ENCODE measurements at places on chromosomes 2 and 18.

DNA sequence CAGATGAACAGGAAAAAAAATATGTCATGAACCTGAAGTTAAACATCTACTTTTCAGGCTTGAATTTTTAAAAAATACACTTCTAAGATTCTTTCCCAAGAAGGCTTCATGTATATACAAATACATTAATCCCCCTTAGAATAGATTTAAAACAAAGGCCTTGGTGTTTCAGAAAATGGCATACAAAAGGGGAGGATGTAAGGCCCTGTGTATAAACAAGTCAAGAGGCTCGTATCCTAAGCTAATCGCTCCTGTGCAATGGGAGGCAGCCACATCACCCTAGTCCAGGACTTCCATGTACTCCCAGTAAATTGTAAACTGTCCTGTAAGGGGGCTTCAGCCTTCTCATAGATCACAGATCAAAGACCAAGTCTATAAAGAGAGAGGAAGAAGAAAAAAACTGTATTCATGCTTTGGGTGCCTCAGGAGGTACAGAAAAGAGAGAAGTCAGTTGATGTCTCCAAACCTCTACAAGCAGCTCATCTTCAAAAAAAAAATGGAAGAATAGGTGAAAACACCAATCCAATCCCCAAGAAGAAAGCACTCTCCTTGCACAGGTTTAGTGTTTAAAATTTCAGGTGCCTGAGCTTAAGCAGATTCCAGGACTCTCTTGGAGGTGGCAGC, 53.9 kb downstream of the ANKRD44 start:
- no peak for DNase-seq

GRCh38 chr2:18552351-18553077, 7.9 kb downstream of the RDH14 start:
- DNase-seq = no peak

DNA sequence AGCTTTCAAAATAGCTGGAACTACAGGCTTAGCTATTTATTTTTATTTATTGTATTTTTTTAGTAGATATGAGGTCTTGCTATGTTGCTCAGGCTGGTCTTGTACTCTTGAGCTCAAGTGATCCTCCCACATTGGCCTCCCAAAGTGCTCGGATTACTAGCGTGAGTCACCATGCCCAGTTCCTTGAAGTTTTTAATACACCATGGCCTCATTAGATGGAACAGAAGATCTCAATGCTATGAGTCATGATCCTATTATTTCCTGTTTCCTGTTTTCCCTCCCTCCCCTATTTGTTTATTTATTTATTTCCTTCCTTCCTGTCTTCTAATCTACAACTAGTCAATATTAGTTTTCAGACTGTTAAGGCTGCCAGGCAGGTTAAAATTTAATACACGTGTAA, 309.0 kb downstream of the CMPK2 start:
- DNase-seq = no peak

DNA sequence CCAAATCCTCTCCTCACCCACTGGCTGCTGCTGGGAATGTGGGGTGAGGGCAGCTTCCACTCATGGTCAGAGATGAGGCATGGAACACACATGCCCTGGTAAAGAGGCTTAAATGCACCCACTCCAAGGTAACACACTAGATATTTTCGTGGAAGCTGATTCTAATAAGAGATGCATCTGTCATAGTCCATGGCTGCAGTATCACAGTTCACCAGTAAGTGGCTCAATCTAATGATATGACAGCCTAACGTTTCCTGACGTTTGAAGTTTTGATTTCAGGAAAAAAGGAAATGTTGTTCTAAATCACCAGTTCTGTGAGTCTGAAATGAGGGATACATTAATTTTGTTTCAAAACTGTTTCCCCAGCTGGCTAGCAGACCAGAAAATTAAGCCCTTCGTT, 38.2 kb downstream of the LCT start:
- DNase-seq = no peak

DNA sequence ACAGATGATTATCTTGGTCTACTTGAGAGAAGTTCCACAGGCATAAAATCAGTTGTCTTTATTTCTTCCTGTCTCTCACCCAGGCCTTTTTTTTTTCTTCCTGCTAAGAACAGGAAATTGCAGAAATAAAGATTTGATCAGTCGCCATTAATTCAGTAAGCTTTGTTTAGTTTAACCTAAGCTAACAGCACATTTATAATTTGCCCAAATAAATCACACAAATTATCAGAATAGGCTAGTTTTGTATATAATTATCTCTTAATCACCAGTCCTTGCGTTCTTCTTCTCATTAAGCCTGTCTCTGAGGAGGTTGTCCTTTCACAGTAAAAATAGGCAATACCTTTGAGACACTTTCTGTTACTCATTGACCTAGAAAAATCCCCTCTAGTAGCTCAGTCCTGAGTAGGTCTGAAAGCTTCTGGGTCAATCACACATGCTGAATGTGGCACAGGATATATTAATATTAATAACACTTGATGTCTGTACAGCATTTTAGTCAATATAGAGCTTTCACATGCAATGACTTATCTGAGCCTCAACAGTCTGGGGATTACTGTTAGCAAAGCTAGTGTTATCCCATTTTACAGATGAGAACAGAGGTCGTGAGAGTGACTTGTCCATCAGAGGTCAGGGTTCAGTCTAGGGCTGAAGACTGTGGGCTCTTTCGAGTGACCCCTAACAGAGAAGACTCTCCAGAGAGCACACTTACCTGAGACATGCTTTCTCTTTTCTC, 11.2 kb upstream of the STK17B start:
- no peak for DNase-seq

- no peak for DNase-seq
These were observed 223.8 kb upstream of the SYT4 start for GRCh38 chr18:43501099-43501498.

- DNase-seq = no peak
These were observed at the start of gene RAMP1 for GRCh38 chr2:237859533-237860272. TSS of gene RAMP1 (plus strand) at chr2:237859623. CDS start at chr2:237859676, 53 bp downstream.

DNA sequence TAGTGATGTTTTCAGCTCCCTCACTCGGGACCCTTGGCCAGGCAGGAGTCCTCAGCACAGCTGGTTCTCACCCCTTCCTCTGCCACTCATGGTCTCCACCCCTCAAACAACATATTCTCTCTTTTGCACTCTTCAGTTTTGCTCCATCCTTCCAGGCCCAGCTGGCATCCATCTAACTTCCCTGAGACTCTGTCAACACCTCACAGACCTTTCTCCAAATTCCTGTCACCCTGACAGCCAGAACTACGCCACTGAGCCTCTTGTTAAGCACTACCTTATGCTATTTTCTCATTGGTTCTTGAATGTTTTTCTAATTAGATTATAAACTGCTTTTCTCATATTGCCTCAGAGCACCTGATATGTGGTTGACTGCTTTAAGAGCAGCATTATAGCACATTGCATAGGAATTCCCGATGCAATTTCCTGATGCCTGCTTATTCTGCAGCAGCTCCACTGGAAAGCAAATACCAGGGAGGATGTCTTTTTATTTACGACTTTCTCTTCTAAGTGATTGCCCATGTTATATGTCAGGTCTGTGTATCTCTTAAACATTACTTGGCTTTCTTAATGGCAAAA, 12.4 kb upstream of the INO80C start:
- no peak for DNase-seq

GRCh38 chr18:75757951-75758350, 330.4 kb upstream of the SMIM21 start:
- DNase-seq = no peak

GRCh38 chr2:236545814-236546480, 23.7 kb upstream of the ACKR3 start:
- DNase-seq = no peak

- DNase-seq = no peak
These were observed 584.8 kb downstream of the TSN start for GRCh38 chr2:122340246-122340645.

DNA sequence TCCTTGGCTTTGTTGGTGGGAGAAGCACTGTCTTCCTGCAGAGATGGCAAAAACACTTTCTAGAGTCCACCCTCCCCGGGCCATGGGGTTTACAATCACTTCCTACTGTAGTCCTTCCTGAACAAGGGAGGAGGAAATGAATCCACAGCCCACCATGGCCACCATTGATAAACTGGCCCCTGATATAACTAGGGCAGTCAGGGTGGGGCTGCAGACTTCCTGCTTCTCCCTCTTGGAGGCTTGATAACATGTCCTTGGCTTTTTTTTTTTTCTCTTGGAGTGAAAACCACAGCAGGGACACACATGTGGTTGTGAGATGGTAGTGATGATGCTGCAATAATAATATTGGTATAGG, 437.8 kb downstream of the ZNF521 start:
- DNase-seq = no peak

DNA sequence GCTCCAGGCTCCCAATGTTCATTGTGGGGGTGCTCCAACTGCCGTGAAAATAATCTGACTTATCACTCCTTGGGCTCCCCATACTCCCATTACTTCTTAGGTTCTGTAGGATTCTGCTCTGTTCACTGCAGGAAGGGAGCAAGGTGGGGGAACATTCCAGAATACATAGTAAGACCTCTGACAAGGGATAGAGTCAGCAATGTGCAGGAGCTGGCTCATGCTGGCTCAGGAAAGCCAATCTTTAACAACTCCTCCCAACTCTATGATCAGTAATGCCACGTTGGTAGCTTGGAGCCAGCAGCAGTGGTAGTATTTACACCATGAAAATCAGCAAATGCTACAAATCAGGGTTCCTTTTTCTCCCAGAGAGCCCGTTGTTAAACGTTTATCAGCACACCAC, 44.4 kb downstream of the FECH start:
- no peak for DNase-seq

DNA sequence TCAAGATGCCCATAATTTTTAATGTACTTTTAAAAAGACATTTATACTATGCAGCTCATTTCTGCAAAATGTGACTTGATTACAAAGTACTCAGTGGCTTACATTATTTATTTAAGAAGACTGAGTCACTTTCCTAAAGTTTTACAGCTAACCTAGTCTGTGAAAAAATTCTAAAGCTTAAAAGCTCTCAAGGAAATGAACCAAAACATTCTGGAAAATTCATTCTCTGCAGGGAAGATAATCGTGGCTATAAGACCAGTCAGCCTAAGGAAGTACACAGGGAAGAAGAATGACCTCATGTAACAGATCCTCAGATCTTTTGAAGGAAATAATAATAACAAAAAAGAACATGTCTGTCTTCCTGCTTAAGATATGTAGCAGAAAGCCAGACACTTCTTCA, 232.1 kb upstream of the STK17B start:
- no peak for DNase-seq

GRCh38 chr2:231191896-231192872, 6.2 kb upstream of the ARMC9 start:
- DNase-seq = no peak

GRCh38 chr2:241649404-241649803, 11.9 kb downstream of the ATG4B start:
- DNase-seq = no peak

- DNase-seq = no peak
These were observed 11.7 kb upstream of the KIF1A start for GRCh38 chr2:240831594-240832204.

DNA sequence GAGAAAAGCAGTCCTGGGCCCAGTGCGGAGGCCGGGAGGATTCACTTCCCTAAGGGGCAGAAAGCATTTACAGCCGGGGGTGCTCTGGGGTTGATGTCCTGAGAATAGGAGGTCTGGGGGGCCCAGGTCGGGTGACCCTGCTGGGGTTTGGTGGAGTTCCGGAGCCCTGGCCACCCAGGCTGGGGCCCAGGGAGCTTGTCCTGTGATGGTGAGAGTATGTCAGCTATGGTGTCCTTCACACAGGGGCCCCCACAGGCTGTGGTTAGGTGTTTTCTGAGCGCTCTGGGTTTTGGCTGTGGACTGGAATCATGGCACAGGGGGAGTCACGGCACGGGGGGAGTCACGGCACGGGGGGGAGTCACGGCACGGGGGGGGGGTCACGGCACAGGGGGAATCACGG, 54.5 kb upstream of the TMEM18 start:
- no peak for DNase-seq
